ENCODE measurements at places on chromosomes 2 and 18.

DNA sequence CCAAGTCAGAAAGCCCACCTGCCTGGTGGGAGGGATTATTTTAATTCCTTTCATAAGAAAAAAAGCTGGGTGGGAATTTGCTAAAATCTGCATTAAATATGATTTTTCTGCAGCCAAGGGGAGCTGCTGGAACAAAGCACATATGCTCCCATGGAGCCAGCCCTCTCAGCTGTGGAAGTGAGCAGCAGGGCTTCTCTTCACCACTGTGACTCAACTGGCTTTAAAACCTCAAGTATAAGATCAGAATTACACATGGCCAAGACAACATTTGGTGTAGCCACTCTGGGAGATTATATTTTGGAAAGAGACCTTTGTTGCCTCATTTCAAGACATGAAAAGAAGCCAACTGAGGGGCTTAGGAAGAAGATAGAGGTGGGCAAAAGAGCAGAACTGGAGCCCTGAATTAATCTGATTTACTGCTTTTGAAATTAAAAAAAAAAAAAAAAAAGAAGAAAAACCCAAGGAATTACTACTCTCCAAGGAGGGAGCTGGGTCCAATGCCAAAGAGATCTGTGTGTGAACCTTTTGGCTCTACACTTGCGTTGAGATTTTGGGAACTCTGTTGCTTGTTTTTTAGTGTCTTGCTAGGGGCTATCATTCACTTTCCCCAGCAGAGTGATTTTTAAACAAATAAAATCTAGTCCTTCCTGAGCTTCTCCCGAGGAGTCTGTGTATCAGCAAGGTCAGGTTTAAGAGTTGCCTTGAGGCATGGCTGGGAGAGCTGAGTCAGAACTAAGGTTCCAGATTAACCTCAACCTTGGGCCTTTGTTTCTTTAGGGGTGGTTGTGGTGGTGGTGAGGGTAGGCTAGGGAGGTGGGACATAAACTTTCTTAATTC, 6.0 kb downstream of the LHCGR start:
- DNase-seq, result no peak

DNA sequence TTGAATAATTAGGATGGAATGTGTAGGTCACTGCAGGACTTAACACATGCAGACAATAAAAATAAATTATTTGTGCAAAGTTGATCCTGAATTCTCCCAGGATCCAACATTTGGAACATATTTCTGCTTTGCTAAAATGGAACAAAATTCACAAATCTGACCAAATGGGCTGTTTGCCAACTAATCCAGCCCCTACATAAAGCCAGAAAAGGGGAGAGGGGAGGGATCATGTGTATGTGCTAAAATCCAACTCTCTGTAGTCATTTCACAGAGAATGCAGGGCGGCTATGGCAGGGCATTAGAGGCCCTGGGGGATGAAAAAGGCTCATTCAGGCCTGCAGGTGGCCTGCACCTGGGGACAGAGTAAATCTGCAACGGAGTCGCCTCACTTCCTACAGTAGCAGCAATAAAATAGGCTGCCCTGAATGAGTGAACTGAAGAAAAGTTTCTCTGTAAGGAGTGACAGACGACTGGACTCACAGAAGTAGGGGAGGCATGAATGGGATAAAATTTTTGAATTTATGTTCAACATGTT, 4.0 kb upstream of the ZFP36L2 start:
- DNase-seq, result no peak

GRCh38 chr18:59748628-59749360, 51.6 kb upstream of the CCBE1 start:
- no peak for DNase-seq

- DNase-seq, result no peak
These were observed 50.8 kb downstream of the ATOH8 start for GRCh38 chr2:85804583-85804982.

GRCh38 chr2:28642796-28643195, 108.8 kb upstream of the PPP1CB start:
- DNase-seq, result no peak

DNA sequence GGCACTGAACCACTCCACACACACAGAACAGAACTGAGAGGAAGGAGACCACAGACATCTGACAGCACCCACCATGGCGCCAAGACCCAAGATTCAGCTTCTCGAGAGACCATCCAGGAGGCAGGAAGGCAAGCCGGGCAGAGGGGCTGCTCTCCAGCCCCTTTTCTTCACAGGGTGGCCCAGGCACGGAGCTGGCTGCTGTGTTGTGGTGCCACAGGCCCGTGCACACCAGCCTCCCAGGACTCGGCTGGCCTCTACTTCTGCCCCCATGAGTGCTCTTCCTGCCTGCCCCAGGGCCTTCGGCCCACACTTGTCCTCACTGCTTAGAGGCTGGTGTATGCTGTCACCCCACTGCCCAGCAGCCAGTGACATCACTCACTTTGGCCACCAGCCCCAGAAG, 547.6 kb upstream of the RAB6C start:
- no peak for DNase-seq

GRCh38 chr2:149463328-149464002, 124.1 kb downstream of the MMADHC start:
- no peak for DNase-seq

- DNase-seq, result no peak
These were observed 44.3 kb upstream of the FIGN start for GRCh38 chr2:163779970-163780597.

GRCh38 chr2:10312437-10312957, 9.8 kb downstream of the HPCAL1 start:
- DNase-seq, result no peak

DNA sequence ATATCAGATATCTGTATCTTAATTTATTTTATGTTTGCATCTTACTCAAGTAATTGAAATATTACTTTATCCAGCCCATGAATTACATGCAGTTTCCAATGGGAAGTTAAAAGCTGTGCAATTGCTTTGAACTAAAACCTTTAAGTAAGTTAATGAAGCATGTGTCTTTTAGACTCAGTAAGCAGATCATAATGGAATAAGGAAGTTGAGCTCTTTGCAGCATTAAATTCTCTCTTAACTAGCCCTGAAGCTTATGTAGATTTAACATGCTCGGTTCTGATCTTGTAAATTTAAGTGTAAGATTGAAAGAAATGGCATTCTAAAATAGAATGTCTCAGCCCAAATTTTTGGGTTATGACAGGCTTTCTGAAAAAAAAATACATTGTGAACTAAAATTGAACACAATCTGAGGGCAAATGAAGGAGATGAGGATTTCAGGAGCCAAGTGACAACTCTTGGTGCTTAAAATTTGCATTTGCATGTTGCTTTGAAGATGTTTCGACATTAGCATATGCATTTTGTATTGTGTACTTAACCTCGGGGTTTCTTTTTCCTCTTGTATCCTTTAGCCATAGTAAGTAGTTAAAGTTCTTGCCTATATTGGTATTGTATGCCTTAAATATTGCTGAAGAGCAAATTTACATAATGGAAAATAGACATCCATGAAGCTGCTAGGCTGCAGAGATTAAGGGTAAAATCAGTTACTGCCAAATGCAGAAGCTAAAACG, 297.8 kb upstream of the KCNJ3 start:
- no peak for DNase-seq

GRCh38 chr2:220775856-220776488, 796.1 kb downstream of the EPHA4 start:
- no peak for DNase-seq

DNA sequence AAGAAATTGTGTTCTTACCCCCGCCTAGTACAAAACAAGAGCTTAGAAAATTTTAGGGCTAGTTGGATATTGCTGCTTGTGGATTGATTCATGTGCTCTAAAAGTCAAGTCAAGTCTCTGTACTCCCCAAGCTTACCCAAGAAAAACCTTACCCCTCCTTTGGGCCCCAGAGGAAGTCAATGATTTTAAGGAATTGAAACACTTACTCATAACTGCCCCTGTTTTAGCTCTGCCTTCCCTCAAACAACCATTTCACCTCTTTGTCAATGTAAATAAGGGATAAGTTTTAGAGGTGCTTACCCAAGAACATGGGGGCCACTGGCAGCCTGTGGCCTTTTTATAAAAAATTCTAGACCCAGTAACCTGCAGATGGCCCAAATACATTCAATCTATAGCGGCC, 136.6 kb upstream of the RMP24 start:
- DNase-seq, result no peak

- no peak for DNase-seq
These were observed 47.2 kb downstream of the MAP2 start for GRCh38 chr2:209471037-209471436.

GRCh38 chr2:159853101-159853500, 55.1 kb upstream of the CD302 start:
- no peak for DNase-seq

DNA sequence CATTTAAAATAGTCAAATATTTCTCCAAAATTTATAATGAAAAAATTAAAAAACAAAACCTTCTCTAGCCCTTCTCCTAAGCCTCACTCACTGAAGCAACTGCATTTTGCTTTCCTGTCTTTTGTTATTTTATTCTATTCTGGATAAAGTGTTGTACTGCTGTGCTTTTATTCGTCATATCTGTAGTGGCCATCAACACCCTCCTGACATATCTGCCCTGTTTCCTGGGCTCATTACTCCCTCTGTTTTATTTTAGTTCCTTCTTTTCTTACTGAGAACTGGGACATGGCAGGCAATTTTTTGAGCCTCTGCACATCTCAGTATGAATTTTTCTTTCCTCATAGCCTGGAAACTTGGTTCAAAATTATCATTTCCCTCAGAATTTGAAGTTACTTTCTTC, 224.2 kb downstream of the GULP1 start:
- no peak for DNase-seq

GRCh38 chr18:59646228-59646962, 50.8 kb downstream of the CCBE1 start:
- DNase-seq, result no peak

DNA sequence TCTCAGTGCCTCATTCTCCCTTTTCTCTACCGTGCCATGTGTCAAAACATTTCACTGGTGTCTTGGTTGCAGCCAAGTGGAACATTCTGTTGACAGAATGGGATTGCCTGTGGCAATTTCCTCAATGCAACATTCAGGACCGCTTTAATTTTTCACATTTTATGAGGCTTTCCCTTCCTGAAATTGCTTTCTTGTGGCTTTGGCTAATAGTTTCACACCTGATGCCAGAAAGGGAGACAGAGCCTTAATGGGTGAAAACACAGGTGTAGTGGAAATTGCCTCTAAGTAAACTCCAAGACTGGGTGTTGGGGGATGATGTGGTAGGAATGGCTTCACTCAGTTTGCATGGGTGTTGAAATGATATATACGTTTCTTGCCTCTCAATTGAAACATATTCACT, 278.3 kb downstream of the TSN start:
- DNase-seq, result no peak

DNA sequence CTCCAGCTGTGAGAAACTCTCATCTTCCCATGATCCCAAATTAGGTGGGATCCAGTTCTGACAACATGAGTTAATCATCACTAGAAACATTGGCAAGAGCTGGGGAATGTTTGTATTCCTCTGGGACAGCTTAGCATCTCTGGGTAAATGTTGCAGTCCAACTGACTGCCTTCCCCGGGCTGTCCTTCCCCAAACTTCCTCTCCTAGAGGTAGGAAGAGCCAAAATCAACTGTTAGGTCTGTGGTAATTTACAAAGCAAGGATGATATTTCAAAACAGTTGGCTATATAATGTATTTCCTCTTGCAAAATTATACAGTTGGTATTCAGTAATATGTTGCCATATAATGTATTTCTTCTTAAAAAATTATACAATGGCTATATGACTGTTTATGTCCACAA, 148.5 kb downstream of the MGAT5 start:
- no peak for DNase-seq

DNA sequence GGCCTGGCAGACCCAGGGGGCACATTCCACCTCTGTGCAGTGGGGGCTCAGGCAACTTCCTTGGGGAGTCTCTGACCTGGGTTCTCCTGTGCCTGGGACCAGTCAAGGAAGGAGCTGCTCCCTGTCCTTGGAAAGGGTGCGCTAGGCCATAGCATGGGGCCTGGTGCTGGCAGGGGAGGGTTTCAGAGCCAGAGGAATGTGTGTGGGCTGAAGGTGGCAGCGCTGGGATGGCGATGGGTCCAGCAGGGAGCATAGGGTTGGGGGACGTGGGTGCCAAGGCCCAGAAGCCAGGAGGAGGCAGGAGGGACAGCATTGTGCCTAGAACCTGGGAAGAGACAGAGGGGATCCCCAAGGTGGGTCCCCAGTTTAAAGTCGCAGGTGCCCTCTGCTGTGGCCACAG, 66.3 kb upstream of the TUBA3E start:
- no peak for DNase-seq

DNA sequence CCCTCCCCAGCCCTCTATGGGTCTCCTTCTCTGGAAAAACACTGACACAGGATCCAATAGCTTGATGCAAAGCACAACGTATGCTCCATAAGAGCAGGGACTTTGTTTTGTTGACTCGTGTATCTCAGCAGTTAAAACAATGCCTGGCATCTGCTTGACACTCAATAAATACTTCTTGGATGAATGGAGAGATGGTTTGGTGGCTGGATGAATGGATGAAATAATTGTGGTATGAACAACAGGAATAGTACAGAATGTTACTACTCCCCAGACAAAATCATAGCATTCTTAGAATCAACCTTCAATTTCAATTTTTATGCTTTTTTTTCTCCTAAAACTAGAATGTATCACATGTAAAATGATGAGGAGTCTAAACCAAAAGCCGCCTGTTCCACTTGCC, 57.4 kb downstream of the KCNE4 start:
- DNase-seq, result no peak

DNA sequence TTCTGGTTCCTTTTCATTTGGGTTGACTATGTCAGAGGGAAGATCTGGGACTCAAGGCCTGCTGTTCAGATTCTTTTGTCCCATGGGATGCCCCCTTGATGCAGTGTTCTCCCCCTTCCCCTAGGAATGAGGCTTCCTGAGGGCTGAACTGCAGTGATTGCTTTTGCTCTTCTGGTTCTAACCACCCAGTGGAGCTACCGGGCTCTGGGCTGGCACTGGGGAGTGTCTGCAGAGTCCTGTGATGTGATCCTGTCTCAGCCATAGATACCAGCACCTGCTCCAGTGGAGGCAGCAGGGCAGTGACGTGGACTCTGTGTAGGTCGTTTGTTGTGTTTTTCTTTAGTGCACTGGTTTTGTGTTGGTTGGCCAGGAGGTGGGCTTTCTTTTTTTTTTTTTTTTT, 32.1 kb upstream of the RHOB start:
- DNase-seq, result no peak

DNA sequence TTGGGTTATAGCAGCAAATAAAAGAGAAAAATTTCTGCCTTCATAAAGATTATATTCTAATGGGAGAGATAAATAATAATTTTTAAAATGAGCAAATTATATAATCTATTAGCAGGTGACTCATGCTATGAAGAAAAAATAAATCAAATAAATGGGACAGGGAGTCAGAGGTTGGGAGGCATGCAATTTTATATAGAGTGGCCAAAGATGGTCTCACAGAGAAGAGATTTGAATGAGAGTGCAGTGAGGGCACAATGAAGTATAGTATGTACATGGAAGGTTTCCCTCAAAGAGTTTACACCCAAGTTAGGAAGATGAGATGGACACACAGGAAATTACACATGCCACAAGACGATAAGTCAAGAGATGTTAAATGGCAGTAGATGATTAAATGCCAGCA, 369.4 kb downstream of the TXNL1 start:
- no peak for DNase-seq
